DND-41 (cell line): ENCODE measurements at places on chromosomes 11 and 22.

GRCh38 chr11:20483931-20484330 lies 96.4 kb downstream of the PRMT3 start:
- peaks cover 12% of the 10 kb centered on the region; the same call in 1 of the 2 replicates for H3K36me3 ChIP-seq
- no peaks in the 10 kb centered on the region for H3K27me3 ChIP-seq

- no peak for DNase-seq
- H3K4me1 ChIP-seq: no peaks in the 10 kb centered on the region
- no peak overlapping the region for H3K27ac ChIP-seq
- H3K4me3 ChIP-seq: no peak overlapping the region
- no peaks in the 10 kb centered on the region for H3K36me3 ChIP-seq
These were observed 77.7 kb downstream of the GDPD4 start for GRCh38 chr11:77223797-77224196.

GRCh38 chr22:20268279-20269012 lies at the start of gene RTN4R:
TSS of gene RTN4R (minus strand) at chr22:20268318. CDS start at chr22:20268092, 226 bp downstream.
- H3K27ac ChIP-seq: no peak within 1 kb of the TSS
- H3K4me1 ChIP-seq: peaks cover 13% of the 10 kb centered on the region
- DNase-seq: peak; percentile 53
- H3K27me3 ChIP-seq: peaks cover 18% of the 10 kb centered on the region

DNA sequence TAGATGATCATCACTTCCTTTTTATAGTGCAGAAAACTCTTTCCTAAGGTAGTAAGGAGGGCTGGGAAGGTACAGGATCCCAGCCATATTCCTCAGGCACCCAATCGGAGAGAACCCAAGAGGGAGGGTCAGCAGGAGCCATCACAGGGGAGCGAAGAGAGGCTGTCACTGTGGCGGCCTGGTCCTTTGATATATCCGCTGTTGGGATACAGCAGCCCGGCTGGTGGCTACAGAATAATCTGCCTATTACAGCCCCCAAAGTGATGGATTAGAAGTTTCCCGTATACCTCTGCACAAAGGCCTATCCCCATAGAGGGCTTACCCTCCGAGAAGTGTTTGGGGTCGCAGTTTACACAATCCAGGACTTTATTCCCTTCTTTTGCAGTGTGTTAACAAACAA lies 48.5 kb downstream of the OR4D9 start:
- H3K27ac ChIP-seq: peak overlapping the region; percentile 90; the same call in 1 of the 2 replicates
- H3K4me1 ChIP-seq: peaks cover 25% of the 10 kb centered on the region

DNA sequence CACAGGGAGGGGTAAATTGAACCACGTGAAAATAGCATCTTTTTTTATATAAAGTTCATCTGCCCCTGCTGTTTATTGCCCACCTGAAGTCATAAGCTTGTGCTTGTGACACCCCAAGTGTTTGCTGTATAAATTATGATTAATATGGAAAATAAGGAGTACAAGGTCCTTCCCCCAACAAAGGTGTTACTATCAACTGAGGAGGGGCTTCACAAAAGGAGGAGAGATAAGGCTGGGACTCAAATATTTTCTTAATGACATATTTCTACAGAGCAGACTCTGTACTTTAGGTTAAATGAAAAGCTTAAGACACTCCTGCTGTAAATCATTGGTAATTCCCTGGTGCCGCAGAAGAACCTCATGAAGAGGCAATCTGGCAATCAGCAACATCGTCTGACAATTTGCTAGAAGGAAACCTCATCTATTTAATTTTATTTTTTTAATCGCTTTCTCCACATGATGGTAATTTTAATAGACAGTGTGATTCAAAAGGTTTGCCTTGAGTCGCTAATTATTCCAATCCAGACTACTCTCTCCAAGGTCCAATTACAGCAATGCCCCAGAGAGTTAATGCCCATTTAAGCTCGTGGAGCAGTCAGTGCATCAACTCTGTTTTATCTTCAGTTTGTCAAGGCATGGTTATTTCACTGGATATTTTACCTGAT lies 1432.4 kb downstream of the FAM181B start:
- DNase-seq: no peak
- no peaks in the 10 kb centered on the region for H3K36me3 ChIP-seq
- H3K27me3 ChIP-seq: no peaks in the 10 kb centered on the region
- no peak overlapping the region for H3K4me3 ChIP-seq
- H3K27ac ChIP-seq: no peak overlapping the region
- H3K4me1 ChIP-seq: no peaks in the 10 kb centered on the region

- no peak for DNase-seq
- no peaks in the 10 kb centered on the region for H3K27me3 ChIP-seq
These were observed 1484.5 kb upstream of the TENM4 start for GRCh38 chr11:80925321-80925720.

GRCh38 chr11:19656140-19656541 lies 56.5 kb upstream of the NAV2 start:
- H3K36me3 ChIP-seq: no peaks in the 10 kb centered on the region
- no peak overlapping the region for H3K27ac ChIP-seq
- no peaks in the 10 kb centered on the region for H3K4me1 ChIP-seq
- DNase-seq: no peak

- no peaks in the 10 kb centered on the region for H3K36me3 ChIP-seq
- H3K27me3 ChIP-seq: no peaks in the 10 kb centered on the region
- H3K27ac ChIP-seq: no peak overlapping the region
These were observed 176.4 kb upstream of the PLET1 start for GRCh38 chr11:112437096-112437495.

- H3K4me3 ChIP-seq: no peak overlapping the region
- no peaks in the 10 kb centered on the region for H3K27me3 ChIP-seq
- no peaks in the 10 kb centered on the region for H3K36me3 ChIP-seq
- no peak for DNase-seq
- H3K27ac ChIP-seq: no peak overlapping the region
These were observed 86.2 kb downstream of the MSANTD4 start for GRCh38 chr11:105935791-105936190.

- no peak within 1 kb of the TSS for H3K27ac ChIP-seq
- DNase-seq: no peak
- no peaks in the 10 kb centered on the region for H3K36me3 ChIP-seq
- H3K4me1 ChIP-seq: no peaks in the 10 kb centered on the region
- H3K4me3 ChIP-seq: no peak within 1 kb of the TSS
- no peaks in the 10 kb centered on the region for H3K27me3 ChIP-seq
These were observed at the start of gene CCND1 for GRCh38 chr11:69640995-69641581. TSS of gene CCND1 (plus strand) at chr11:69641156. CDS start at chr11:69641314, 158 bp downstream.

DNA sequence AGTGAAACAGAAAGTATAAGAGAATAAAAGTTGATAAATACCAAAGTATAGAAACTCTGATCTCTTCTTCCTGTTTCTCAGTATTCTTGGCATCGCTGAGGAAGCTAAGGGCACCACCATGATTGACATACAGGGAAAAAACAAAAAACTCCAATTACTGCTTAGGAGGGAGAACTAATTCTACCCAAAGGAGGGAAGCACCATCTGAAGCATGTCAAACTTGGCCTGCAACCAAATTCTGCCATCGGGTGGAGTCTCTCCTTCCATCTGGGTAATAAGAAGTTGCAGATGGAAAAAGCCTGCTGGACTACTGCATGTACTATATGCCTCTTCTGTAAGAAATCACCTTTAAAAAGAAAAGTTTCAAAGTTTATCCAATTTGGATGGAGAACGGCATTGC lies 30.5 kb upstream of the PPP2R1B start:
- no peaks in the 10 kb centered on the region for H3K4me1 ChIP-seq
- no peak for DNase-seq
- H3K27me3 ChIP-seq: no peaks in the 10 kb centered on the region
- H3K27ac ChIP-seq: no peak overlapping the region
- H3K36me3 ChIP-seq: peaks cover 17% of the 10 kb centered on the region; the same call in 1 of the 2 replicates

DNA sequence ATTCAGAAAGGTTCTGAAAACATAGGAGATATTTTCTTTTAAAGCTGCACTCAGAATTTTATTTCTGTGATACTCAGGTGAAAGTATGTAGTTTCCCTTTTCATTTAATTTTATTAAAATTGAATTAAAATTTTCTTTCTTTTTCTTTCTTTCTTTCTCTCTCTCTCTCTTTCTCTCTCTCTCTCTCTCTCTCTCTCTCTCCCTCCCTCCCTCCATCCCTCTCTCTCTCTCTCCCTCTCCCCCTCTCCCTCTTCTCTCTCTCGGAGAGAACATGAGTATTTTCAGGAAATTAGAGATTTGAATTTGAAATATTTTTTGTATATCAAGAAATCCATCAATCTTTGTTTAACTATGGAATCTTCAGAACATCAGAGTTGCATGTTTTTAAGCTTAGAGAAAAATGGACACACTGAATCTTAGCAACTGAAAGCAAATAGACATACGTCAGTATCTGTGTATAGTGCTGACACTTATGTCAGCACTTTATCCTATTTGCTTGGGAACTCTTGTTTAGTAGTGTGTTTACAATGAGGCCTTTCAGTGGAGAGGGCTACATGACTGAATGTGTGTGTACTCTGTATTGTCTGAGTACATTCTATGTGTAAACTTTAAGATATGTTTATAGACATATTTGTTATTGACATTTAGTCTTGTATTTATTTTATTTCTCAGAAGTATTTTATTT lies 44.5 kb downstream of the PDE3B start:
- H3K27ac ChIP-seq: no peak overlapping the region
- no peak for DNase-seq
- H3K36me3 ChIP-seq: peaks cover 7% of the 10 kb centered on the region; the same call in 1 of the 2 replicates
- peaks cover 13% of the 10 kb centered on the region for H3K4me1 ChIP-seq
- no peaks in the 10 kb centered on the region for H3K27me3 ChIP-seq

DNA sequence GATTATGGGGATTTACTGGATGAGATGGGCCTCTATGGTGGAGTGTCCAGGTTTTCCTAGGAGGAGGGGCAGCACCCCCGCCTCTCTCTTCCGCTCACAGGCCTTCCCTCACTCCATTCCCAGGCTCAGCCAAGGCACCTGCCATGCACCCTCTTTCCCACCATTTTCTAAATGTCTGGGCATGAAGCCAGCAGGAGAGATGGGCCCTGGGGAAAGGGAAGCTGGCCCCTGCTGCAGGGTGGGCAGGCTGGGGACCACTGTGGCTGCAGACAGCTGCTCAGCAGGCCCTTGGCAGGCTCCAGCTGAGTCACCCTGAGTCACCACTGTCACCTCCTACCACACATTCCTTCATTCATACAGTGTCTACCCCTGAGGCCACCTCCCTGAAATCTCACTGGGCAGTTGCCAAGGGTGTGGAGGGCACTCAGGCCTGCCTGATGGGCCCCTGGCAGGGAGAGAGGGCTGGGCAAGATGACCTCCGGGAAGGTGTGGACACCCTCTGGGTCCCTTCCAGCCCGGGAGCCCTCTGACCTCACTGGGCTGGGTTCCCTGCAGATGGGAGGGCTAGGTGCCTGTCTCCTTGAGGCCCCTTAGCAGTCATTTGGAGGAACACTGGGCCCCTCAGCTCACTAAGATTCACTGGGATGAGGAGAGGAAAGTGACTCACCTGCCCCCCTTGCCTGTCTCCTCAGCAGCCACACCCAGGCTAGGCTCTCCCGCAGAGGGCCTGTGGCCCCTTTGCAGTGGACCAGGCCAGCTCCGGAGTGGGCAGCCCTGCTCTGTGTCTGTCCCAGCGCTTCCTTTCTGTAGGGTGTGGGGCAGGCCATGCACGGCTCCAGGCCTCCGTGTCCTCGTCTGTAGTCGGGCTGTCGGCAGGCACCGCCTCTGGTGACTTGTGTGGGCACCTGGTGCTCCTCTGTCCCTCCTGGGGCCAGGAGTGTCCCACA lies 7.8 kb downstream of the MYEOV start:
- peaks cover 12% of the 10 kb centered on the region for H3K4me1 ChIP-seq
- no peaks in the 10 kb centered on the region for H3K27me3 ChIP-seq
- H3K36me3 ChIP-seq: no peaks in the 10 kb centered on the region

- no peak overlapping the region for H3K4me3 ChIP-seq
- H3K36me3 ChIP-seq: no peaks in the 10 kb centered on the region
- no peak overlapping the region for H3K27ac ChIP-seq
- peaks cover 14% of the 10 kb centered on the region for H3K27me3 ChIP-seq
- H3K4me1 ChIP-seq: no peaks in the 10 kb centered on the region
These were observed 23.0 kb upstream of the EXPH5 start for GRCh38 chr11:108616549-108616948.

DNA sequence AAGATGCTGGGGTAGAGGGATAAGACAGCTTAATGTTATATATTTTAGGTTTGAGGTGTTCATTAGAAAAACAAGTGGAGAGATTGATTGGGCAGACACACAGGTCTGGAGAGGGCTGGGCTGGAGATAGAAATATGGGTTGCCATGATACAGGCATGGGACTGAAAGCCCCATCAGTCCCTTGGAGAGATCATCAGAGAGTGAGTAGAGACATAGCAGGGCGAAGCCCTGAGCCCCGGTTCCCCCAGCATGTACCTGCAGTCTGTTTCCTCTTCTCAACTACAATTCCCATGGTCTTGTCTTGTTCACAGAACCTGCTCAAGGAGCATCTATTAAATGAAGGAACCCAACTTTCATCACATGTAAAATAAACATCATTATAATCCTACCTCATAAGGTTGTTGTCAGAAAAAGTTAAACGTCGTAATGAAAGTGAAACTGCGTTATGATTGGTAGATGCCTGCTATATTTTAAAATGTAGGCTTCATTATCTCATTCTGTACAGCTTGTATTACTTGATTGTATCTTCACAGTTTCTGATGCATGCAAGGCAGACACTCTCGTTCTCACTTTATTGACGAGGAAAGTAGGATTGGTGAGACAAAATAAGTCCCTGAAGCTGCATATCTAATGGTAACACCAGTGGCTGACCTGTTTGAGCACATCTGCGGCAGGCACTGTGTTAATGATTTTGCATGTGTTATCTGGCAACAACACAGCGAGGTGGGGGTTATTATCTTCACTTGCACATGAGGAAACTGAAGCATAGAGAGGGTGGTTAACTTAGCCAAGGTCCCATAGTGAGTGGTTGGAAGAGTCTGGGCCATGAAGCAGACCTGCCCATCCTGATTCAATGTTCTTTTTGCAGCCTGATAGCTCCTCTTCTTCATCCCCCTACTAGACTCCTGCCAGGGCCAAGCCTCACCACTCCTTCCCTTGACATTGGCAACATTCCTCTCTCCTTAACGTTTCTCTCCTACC lies 63.5 kb downstream of the ENDOD1 start:
- no peaks in the 10 kb centered on the region for H3K36me3 ChIP-seq

DNA sequence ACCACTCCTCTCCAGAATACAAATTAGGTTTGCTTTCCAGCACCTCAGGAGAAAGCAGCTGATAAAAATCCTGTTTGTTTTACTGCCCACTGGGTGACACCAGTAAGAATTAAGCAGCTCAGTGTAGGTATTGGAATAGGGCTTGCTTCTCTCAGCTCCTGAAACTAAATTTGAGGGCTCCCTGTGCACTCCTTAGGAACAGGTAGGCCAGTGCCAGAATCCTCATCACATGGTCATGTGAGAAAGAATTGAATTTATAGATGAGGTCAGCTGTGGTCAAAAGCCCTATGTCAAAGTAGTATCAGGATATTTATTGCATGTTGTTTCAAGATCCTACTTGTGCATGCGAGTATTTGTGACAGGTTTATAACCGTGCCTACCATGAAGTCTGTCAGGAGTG lies 1.0 kb downstream of the PRSS23 start:
- no peaks in the 10 kb centered on the region for H3K4me1 ChIP-seq
- H3K27ac ChIP-seq: no peak overlapping the region
- H3K27me3 ChIP-seq: peaks cover 3% of the 10 kb centered on the region
- H3K36me3 ChIP-seq: no peaks in the 10 kb centered on the region
- DNase-seq: no peak

GRCh38 chr22:32832174-32832573 lies 30.7 kb downstream of the TIMP3 start:
- no peak overlapping the region for H3K4me3 ChIP-seq
- H3K4me1 ChIP-seq: no peaks in the 10 kb centered on the region
- no peaks in the 10 kb centered on the region for H3K27me3 ChIP-seq
- H3K27ac ChIP-seq: no peak overlapping the region

GRCh38 chr11:65382804-65383368 lies 440 bp upstream of the SLC25A45 start:
- H3K27me3 ChIP-seq: no peaks in the 10 kb centered on the region
- DNase-seq: no peak
- peak overlapping the region; percentile 86 for H3K27ac ChIP-seq
- peak overlapping the region; percentile 20; the same call in 1 of the 2 replicates for H3K4me3 ChIP-seq
- H3K4me1 ChIP-seq: peaks cover 69% of the 10 kb centered on the region
- no peaks in the 10 kb centered on the region; the same call in 1 of the 2 replicates for H3K36me3 ChIP-seq
